ENCODE measurements at places on chromosomes 6 and 20.
A peak's percentile ranks its signal among the peaks of the same experiment; 100 is the strongest.

DNA sequence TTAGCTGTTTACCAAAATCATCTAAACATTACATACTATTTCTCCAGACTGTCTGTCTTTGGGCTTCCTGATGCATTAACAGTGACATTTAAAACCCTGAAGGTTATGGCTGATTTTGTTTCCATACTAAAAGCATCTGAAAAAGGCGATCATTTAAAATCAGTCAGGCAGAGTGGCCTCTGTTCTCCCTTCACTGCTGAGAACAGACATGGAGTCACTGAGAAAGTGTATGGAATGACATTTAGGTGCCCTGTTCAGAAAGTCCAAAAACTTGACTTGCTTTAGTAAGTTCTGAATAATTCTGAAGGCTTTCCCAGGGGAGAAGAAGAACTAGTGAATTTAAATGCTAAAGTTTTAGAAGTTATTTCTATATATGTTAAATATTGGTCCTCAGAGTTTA is 83.0 kb downstream of the MAP7 start:
- no peak for DNase-seq

- peak; percentile 72 for DNase-seq
These were observed at the start of gene PHACTR3 for GRCh38 chr20:59603781-59604541. TSS of gene PHACTR3 (plus strand) at chr20:59604540. CDS start at chr20:59605015, 475 bp downstream.

DNA sequence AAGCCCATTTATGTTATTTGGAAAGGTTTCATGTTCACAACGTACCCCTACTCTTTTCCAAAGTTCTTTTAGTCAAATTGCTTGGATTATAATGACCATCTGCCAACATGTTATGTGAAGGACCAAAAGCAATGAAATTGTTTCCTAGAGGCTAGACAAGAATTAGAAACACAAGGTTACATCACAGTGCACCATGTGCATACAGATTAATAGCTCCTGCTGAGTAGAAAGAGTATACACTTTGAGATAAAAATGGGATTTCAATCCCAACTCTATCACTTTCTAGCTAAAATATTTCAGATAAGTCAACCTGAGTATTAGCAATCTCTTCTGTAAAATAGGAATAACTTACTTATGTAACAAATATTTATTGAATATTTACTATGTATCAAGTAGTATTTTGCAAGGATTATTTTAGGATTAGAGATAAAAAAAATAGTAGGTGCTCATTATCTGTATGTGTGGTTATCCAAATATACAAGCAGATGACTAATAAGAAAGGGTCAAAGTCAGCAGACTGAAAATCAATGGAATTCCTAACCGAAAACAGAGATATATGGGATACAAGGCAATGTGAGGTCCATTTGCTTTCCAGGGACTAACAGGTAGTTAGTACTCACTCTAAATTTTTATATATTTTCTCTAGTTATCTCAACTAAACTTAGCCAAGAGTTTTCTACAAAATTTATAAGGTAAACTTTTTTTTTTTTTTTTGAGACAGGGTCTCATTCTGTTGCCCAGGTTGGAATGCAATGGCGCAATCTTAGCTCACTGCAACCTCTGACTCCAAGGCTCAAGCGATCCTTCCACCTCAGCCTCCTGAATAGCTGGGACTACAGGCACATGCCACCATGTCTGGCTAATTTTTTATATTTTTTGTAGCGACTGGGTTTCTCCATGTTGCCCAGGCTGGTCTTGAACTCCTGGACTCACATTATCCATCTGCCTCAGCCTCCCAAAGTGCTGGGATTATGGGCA is 127.7 kb downstream of the PDSS2 start:
- no peak for DNase-seq

- DNase-seq = no peak
These were observed 101.6 kb downstream of the RAMACL start for GRCh38 chr6:166484863-166485262.

Measured in anterior cingulate cortex (tissue), 58 donors.